Aorta (tissue), 5 donors: ENCODE measurements at places on chromosomes 6 and 20. TPM values are rescaled to one million over a fixed set of nuclear protein-coding genes. Genes with fewer than 3 reads are reported as not detected.

The TTK gene
- 1.6 TPM for polyA plus RNA-seq

The FAXC gene
- 7.3 TPM for polyA plus RNA-seq

- no peak overlapping the region for H3K4me3 ChIP-seq
- H3K36me3 ChIP-seq: no peaks in the 10 kb centered on the region
- no peaks in the 10 kb centered on the region for H3K27me3 ChIP-seq
- peak overlapping the region; percentile 58 for H3K27ac ChIP-seq
Measured at GRCh38 chr6:3561725-3562124, 104.9 kb upstream of the SLC22A23 start.

DNA sequence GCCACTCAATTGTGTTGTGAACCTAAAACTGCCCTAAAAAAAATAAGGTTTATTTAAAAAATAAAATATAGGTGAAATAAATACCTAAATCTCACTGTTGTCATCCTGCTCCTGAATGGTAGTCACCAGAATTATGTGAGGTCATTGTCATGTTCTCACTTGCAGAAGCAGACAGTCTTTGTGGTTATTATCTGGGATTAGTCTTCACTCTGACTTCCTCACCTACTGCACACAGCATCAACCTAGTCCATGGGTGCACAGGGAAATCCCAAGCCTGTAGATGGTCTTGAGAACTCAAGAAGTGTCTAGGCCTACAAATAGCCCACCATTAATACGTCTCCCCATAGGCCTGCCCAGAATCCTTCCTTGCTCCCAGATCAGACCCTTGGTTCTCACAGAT lies 97.0 kb downstream of the FOXF2 start:
- H3K4me3 ChIP-seq: no peak overlapping the region
- H3K4me1 ChIP-seq: no peaks in the 10 kb centered on the region
- H3K27ac ChIP-seq: no peak overlapping the region
- DNase-seq: no peak
- no peaks in the 10 kb centered on the region for H3K27me3 ChIP-seq

- no peak for DNase-seq
- no peaks in the 10 kb centered on the region for H3K27me3 ChIP-seq
- H3K36me3 ChIP-seq: no peaks in the 10 kb centered on the region
- H3K4me1 ChIP-seq: no peaks in the 10 kb centered on the region
Measured at GRCh38 chr20:45905505-45906079, 6.4 kb downstream of the PLTP start.
